ENCODE measurements at places on chromosomes 5 and 9. TPM values are rescaled to one million over a fixed set of nuclear protein-coding genes. Genes with fewer than 3 reads are reported as not detected.

DNA sequence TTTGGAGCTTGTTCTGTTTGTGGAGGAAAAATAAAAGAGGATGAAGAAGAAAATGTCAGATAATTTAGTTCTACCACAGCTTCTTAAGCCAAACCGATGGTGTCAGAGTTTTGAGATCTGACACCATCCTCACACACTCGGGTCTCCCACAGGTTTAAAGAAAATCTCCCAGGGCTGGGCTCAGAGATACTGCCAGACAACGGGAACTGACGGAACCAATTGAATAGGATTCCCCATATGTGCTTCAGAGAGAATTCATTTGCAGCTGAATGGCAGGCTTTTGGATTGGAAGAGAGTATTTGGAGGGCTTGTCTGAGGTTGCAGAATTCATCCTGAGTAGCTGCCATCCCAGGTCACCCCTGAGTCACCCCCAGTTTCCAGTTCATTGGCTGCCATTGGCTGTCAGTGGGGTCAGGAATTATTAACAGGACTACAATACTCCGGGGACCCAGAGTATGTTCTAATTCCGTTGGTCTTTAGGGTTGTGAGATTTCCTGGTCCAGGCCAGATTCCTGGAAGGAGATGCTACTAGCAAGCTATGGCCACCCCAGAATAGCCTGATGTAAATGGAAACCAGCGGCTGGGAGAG is 131.3 kb downstream of the PDZD2 start:
- H3K4me3 ChIP-seq, result no peak overlapping the region
- no peak for DNase-seq
- no peak overlapping the region for H3K27ac ChIP-seq
- peaks cover 29% of the 10 kb centered on the region for H3K27me3 ChIP-seq
- no peaks in the 10 kb centered on the region for H3K36me3 ChIP-seq
- H3K4me1 ChIP-seq, result no peaks in the 10 kb centered on the region

PCDHB11 gene
- 0.53 TPM for total RNA-seq

PNPLA7 gene
- 1.1 TPM for total RNA-seq

IFNA21 gene
- not detected for total RNA-seq

DNA sequence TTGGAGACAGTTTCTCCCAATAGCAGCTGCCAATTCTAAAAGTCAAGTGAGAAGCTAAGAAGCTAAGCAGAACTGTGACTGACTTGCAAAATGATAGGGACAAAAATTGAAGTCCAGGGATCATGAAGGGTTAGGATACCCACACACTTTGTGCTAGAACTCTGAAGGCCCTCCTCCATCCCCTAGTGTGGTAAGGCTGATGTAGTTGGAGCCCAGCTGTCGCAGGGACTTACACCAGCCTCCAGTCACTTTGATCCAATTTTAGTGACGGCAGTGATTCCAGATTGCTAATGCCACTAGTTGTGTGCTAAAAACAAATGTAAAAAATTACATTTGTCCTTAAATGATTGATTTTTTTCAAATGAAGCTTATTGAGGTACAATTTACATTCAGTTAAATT is 742.7 kb upstream of the ZNF608 start:
- H3K36me3 ChIP-seq, result 0 out of 2 replicates have a peak, but pooled peaks cover 5% of the 10 kb centered on the region
- H3K27ac ChIP-seq, result no peak overlapping the region
- peaks cover 34% of the 10 kb centered on the region for H3K4me1 ChIP-seq

Measured in HFFc6 (cell line).